NCI-H1930 (cell line): ENCODE measurements at places on chromosomes 3 and 15.
A peak's percentile ranks its signal among the peaks of the same experiment; 100 is the strongest.

GRCh38 chr15:71093054-71094024, 21.9 kb upstream of the THSD4 start:
- DNase-seq = no peak

DNA sequence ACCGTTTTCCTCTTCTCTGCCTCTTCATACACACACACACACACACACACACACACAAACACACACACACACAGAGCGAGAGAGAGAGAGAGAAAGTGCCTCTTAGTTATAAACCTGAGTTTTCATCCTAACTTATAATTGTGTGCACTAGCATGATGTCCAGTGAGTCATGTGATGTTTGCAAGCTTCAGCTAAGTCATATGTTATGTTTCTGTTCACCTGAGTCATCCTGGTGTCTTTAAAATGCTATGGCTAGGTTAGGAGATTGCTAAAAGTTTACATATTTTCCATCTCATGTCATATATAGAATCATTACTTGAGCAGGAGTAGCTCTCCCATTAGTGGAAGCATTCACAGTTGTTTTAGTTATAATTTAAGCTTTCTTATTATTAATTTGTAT, 155.8 kb downstream of the EPHA6 start:
- no peak for DNase-seq

DNA sequence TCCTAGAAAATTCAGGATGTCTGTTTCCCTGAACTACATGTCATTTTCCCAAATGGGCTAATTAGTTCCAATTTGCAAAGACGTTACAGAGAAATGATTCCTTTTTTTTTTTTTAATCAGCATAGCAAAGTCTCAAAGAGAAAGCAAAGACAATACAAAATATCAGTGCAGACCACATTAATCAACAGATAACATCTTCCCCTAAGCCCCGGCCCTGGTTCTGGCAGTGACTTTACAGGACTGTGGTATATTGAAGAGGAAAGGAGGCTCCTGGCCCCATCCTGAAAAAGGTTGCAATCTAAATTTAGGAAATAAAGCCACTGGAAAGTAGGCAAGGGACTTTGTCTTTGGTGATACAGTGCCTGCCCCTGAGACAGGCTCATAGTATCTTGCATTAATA, 836.5 kb downstream of the NTRK3 start:
- DNase-seq = no peak

GRCh38 chr3:154191520-154191919, 70.3 kb downstream of the ARHGEF26 start:
- DNase-seq = no peak

DNA sequence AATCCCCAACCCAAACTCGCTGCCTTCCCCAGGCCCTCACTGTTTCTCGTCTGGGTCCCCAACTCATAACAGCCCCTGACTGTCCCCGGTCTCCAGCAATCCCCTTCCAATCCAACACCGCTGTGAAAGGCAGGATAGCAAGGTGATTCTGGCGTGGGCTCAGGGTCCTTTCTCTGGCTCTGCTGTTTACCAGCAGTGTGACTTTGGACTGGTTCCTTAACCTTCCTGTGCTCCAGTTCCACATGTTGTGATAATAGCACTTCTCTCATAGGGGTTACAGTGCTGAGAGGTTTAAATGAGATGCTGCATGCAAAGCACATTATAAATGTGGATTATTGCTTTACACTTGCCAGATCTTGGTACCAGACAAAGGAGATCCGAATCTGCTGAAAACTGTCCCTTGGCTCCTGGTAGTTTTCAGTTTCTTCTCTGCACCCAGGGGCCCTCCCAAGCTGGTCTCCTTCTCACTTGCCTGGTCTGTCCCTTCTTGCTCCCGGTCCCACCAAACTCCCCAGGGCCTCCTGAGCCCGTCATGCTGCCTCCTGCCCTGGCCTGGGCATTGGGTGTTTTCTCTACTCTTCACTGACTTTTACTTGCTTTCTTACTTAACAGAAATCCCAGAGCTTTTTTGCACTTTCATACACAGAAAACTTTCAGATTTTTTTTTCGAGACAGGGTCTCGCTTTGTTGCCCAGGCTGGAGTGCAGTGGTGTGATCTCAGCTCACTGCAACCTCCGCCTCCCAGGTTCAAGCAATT, 26.8 kb upstream of the CYP11A1 start:
- DNase-seq = no peak

GRCh38 chr15:29795610-29796009, 26.7 kb downstream of the TJP1 start:
- DNase-seq = no peak

- DNase-seq = no peak
Observed at GRCh38 chr15:87212041-87212440, 1044.5 kb downstream of the NTRK3 start.

- DNase-seq = peak; percentile 11
Observed at GRCh38 chr3:140199743-140200142, 264.8 kb downstream of the CLSTN2 start.

GRCh38 chr3:141178026-141178425, 53.6 kb upstream of the PXYLP1 start:
- DNase-seq = no peak

- no peak for DNase-seq
Observed at GRCh38 chr3:190040145-190040544, 80.6 kb downstream of the P3H2 start.

DNA sequence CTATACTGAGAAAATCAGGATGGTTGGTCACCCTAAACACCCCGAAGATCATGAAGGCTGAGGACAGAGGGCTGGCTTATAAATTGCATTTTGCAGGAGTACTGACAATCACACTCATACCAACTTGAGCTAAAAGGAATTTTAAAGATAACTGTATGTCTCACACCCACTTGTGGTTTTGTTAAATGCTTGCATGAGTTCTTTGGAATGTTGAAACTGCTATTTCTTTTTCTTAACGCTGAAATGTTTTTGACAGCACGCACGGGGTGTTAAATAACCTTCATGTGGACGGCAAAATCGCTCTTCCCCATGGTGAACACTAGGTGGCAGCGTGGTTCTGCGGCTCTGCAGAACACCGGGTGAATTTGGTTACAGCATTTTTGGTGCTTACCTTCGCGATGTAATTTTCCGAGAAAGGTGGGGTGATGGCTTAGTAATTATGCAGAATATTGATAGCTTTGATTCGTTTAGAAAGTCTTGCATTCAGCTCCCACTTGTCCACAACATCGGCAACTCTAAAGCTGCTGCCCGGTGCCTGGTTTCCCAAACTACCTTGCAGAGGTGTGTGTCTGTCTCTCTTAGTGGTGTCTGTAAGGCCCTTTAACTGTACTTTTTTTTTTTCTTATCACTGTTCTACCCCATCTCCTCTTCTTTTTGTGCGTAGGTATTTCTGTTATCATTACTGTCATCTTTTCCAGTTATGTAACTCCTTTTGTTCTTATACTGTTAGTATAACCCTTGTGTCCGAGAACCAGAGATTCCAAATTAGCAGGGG, 51.7 kb downstream of the ARNT2 start:
- peak; percentile 9 for DNase-seq

GRCh38 chr15:95479308-95479707, 851.2 kb upstream of the NR2F2 start:
- DNase-seq = no peak

DNA sequence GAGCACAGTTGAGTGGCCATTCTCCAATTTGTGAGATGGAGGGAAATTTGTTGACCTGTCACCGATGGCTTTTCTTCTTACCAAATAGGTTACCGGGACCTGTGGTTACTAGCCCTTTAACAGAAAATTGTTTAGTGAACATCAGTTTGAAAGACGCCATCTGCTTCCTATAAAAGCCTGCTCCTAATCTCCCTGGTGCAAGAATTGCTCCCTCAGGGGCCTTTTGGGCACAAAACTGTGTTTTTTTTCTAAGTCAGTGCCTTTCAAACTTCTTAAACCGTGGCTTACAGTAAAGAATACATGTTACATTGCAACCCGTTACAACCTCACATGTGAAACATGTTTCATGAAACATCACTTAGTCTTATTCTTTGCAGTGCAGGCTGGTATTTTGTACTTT, 15.0 kb downstream of the CACNA2D3 start:
- no peak for DNase-seq

DNA sequence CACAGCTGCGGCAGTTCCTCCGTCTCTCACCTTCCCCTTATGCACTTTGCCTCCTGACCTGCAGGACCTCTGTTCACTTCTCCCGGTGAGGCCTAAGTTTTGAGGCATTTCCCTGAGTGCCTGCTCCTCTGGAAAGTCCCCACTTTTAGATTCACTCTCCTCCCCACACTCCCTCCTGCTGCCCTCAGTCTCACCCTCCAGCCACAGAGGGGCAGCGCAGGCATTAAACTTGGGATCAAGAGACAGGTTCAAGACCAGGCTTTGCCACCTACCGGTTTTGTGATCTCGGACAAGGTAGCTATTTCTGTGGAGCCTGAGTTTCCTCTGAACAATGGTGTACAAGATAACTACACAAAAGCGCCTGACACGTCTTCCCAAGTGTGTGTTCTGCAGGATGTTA, 19.4 kb downstream of the SLC6A11 start:
- DNase-seq = no peak

- DNase-seq = no peak
Observed at GRCh38 chr15:74406992-74407705, 26.6 kb downstream of the SEMA7A start.

DNA sequence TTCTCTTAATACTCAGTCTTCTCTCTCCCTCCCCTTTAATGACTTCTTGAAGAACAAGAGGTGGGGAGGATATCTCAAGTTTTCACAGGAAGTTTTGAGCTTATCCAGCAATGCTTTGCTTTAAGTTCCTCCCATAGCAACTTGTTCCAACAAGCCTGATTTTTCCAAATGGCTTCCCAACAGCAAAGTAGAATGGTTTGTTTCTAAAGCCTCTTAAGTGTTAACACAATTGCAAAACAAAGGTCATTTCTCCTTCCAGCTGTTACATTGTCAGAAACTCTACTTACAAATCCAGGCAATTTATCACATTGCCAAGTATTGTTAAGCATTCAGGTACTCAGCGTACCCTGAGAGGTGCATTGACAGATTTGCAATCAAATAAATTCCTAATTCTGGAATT, 6.8 kb upstream of the ZNF770 start:
- DNase-seq = no peak

DNA sequence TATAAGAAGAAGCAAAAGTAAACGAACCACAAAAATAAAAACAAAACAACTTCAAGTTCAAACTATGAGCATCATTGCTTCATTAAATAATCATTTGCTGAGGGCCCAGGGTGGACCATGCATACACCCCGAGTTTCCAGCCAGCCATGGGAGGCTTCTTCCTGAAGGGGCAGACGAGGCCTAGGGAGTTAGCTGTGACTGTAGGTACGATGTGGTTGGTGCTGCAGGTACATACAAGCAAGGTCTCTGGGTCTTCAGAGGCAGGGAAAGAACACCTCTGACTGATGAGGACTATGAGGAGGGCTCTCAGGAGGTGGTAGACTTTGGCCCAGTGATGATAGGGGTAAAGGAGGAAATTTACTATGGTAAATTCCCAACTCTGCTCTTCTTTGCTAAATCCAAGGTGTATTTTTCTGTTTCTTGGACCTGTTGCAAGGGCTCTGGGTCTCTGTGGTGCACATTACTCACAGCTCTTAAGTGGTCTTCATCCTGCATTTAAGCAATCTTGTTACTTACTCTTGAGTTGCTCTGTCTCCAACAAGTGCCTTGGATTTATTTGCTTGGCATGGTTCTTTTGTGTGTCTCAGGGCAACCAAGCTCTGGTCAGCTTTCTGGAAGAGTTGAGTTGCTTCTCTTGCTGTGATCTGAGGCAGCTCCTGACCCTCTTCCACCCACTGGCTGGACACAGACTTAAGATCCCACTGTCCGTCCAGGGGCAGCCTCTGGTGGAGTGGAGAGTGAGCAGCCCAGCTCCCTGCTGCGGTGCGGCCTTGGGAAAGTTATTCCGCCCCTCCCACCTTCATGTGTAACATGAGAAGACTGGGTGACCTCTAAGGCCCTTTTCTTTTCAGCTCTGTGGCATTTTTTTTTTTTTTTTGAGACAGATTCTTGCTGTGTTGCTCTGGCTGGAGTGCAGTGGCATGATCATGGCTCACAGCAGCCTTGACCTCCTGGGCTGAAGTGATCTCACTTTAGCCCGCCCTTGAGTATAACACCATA, 56.1 kb upstream of the KIF23 start:
- DNase-seq = no peak

- DNase-seq = no peak
Observed at GRCh38 chr3:110910346-110910955, 161.2 kb upstream of the NECTIN3 start.

- DNase-seq = no peak
Observed at GRCh38 chr15:37638116-37638515, 296.3 kb upstream of the TMCO5A start.

- no peak for DNase-seq
Observed at GRCh38 chr3:71149959-71150954, 433.3 kb downstream of the FOXP1 start.

DNA sequence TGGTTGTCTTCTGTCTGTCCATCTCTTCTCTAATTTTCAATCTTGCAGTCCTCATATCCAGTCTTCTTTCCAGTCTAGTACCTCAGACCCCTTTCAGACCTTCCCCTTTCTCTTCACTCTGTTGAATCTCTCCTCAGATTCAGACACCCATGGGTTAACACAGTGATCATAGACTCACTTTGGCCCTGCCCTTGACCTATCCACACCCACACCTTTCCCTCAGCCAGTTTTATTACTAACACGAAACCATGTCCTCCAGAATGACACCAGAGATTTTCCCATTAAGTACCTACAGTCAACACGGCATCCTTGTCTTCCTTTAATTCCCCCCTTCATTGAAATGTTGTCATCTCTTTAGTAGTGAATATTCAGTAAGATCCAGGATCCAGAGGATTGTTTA, 74.5 kb upstream of the UBE2E2 start:
- DNase-seq = no peak

GRCh38 chr3:67380118-67380517, 274.3 kb downstream of the SUCLG2 start:
- DNase-seq = no peak
